ENCODE measurements at places on chromosomes 3 and 15.

DNA sequence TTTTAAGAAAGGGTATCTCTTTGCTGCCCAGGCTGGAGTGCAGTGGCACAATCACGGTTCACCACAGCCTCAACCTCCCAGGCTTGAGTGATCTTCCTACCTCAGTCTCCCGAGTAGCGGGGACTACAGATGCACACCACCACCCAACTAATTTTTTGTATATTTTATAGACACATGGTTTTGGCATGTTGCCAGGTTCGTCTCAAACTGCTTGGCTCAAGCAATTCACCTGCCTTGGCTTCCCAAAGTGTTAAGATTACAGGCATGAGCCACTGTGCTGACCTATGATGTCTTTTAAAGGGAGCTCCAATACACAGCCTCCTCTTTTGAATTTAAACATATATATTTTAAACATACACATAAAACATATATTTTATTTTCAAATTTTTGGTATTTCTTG lies 60.9 kb downstream of the SLC9C1 start:
- DNase-seq, result no peak

DNA sequence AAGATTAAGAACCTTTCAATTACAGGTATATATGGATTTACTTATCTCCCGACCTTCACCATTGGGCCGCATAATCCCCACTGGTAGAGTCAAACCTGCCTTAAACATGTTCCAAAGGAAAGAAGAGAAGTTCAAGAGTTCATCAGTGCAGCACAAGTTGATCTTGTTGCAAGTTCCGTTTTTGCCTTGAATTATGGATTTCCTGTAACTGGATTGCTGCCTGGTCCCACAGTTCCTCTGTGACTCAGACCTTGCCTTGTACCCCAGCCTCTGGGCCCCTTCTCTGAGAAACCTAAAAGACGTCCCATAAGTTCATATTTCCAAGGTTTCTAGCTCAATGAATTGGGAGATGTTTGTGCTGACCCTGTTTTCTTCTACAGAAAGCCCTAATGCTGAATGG lies 112.5 kb upstream of the THBS1 start:
- no peak for DNase-seq

GRCh38 chr3:81249540-81250029 lies 511.9 kb downstream of the GBE1 start:
- no peak for DNase-seq

GRCh38 chr15:82533801-82534200 lies 6.5 kb downstream of the RPS17 start:
- DNase-seq, result no peak

DNA sequence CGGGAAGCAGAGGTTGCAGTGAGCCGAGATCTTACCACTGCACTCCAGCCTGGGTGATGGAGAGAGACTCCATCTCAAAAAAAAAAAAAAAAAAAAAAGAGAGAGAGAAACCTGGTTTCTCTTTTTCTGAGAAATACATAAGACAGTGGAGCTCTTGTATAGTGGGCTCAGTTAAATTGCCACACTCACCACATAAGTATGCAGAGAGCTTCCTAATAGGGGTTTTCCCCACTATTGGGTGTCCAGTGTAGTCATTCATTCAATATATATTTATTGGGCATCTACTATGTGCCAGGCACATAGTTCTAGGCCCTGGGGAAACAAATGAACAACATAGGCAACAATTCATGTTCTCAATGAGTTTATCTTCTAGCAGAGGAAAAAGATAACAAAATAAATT lies 48.9 kb upstream of the FMN1 start:
- DNase-seq, result no peak

DNA sequence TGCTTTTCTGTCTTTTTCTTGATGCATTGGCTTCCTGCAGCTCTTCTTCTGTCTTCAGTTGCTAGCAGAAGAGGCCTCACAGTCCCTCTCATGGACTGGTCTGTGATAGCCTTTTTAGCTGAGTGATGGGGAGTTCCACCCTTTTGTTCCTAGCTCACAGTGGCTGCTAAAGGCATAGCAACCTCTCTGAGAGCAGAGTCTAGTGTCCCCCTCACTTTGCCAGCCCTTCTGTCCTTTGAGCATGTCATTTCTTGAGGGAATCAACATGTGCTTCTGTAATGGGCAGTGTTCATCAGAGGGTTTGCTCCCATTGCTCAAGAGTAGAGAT lies 44.4 kb downstream of the GAP43 start:
- DNase-seq, result no peak

DNA sequence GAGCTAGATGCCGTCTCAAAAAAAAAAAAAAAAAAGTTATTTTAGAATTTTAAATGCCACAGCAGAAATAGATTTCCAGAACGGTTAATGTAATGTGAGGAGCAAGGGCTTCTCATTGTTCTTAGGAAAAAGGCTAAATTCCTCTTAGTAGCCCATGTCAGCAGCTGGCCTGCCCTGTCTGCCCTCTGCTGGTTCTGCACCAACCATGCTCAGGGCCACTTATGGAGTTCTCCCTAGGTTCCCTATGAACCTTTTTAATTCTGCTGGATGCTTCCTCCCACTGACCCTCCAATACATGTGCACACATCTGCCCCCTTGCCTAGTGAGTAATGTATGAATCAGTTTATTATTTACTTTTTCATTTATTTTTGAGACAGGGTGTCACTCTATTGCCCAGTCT lies 32.2 kb upstream of the DPPA4 start:
- no peak for DNase-seq

DNA sequence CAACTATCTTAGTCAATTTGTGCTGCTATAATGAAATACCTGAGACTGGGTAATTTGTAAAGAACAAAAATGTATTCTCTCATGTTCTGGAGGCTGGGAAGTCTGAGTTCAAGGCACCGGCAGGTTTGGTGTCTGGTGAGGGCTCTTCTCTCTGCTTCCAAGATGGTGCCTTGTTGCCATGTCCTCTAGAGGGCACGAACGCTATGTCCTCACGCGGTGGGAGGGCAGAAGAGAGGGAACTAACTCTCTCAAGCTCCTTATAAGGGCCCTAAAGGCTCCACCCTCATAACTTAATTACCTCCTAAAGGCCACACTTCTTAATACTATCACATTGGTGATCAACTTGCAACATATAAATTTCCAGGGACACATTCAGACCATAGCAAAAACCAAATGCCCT lies 108.4 kb downstream of the ADAMTSL3 start:
- no peak for DNase-seq

DNA sequence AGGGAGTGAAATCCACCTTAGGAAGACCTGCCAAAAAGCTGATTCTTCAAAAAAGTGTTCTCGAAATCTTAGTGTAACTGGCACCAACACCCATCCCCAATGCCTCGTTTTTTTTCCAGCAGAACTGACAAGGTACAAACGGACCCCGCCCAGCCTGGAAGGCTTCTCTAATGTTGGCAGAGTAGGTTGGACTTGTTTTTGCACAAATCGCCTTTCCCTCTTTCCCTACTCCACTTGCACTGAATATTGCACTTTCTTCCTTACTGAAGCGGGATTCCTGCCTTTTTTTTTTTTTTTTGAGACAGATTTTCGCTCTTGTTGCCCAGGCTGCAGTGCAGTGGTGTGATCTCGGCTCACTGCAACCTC lies 544 bp upstream of the TIMMDC1 start:
- DNase-seq, result no peak

DNA sequence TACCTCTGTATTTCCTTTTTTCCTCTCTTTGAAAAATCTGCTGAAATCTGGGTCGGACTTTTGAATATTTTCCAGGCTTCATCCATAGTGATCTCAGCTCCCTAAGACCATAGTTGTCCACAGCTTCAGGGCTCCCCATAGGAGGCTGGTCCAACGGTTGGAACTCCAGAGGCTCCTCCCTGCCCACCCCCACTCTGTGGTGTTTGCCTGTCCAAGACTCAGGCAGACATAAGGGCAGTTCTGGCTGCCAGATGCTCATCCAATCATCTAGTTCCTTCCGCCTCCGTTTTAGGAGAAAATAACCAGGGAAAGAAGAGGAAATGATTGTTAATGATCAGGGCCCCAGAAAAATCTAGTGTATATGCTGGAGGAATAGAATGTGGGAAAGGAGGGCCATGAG lies 27.9 kb upstream of the PRTG start:
- no peak for DNase-seq

GRCh38 chr15:60520013-60520824 lies 41.3 kb upstream of the ICE2 start:
- no peak for DNase-seq

GRCh38 chr3:14725013-14725412 lies 50.1 kb downstream of the C3orf20 start:
- DNase-seq, result no peak

DNA sequence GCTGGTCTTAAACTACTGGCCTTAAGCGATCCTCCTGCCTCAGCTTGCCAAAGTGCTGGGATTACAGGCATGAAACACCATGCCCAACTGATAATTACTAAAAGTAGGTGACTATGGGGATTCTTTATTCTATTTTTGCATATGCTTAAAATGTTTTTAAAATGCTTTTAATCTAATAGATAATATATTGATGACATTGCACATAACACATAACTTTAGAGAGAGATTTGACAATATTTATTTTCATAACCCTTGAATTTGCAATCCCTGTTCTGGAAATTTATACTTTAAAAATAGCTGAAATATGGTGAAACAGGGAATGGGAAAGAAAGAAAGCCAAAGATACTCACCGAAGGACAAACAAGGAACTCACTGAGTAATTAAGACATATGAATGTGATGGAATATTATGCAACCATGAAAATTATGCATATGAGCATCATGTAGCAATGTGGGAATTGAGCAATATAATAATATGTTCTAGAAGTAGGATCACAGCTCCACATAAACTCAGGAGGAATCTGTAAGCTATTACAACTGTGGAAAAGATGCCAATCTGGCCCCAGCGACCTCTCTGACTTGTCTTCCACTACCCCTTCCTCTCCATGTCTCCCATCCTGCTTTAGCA lies 2.0 kb downstream of the LRRC31 start:
- DNase-seq, result no peak

GRCh38 chr3:4336850-4337546 lies 33.8 kb downstream of the SETMAR start:
- no peak for DNase-seq

DNA sequence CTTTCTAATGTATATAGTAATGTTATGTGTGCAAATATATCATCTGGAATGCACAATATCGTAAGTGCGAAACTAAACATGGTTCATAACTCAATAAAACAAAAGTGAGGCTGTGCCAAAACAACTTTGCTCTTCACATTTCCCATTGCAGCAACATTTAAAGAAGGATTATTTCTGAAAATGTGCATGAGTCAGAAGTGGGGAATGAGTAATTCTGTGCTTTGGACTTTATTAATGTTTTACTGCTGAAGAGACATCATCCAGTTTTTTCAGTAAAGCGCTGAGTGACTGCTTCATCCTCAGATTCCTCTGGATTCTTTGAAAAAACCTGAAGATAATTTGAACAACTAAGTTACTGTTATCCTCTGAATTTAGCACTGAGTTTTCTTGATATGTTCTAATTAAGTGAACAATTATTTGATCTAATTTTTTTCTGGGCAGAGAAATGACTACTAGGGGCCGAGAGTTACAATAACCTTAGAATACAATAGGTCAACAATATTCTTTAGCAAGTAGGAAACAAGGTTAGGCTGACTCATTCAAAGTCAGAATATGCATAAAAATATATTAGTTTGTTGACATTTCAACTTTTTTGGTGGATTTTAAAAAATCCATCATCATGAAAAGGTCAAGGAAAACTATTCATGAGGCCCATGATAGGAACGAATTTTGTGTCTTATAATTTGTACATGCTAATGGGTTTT lies 20.0 kb upstream of the PLCL2 start:
- DNase-seq, result no peak

DNA sequence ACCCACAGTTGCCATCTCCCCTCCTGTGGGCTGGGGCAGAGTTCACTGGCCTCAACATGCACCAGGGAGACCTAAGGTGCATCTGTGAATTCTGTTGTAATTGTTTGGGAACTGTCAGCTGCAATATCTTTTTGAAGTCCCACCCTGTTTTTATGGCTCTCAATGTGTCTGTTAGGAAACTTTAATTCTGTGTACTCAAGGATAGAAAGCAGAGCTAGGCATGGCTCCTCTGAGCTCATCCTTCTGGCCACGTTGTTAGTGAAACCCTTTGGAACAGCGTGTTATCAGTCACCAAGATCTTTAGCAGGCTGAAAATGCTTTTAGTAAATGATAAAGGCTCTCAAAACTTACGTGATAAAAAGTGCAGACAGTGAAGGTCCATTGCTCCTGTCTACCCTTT lies 33.6 kb upstream of the MTMR10 start:
- DNase-seq, result no peak

GRCh38 chr3:149936812-149937230 lies 33.9 kb downstream of the PFN2 start:
- peak; percentile 8 for DNase-seq

DNA sequence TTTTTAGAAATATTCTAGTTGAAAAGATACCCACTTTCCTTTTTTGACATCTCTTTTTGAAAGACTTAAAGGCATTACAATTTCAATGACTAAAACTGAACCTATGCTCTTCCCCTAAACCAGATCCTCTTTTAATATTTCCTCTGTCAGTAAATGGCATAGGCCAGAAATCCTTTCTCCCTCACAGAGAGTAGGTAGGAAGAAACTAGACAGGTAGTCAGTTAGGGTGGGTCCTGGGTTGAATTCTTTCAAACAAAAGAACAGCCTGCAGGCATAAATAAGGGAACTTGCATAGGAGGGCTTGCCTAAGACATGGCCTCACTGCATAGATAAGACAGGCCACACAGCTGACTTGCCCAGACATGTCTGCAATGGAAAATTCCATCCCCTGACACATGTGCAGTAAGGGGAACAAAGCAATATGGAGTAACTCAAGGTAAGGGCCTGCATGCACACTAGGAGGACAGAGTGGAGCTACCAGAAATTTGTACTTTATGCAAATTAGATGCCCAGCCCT lies 23.1 kb downstream of the PLSCR5 start:
- DNase-seq, result no peak

Data from activated T-cell treated with anti-CD3 and anti-CD28 coated beads for 48 hours (primary cell).